ENCODE measurements at places on chromosomes 16 and 17. TPM values are rescaled to one million over a fixed set of nuclear protein-coding genes. Genes with fewer than 3 reads are reported as not detected.

Gene CDH15
- total RNA-seq = not detected

Gene RAB37
- 7.5 TPM for total RNA-seq

Gene RHBDF2
- 54.5 TPM for total RNA-seq

Gene SHISA6
- total RNA-seq = not detected

Gene CCDC200
- total RNA-seq = 0.92 TPM

Gene KCNJ2
- not detected for total RNA-seq

Gene SPOP
- total RNA-seq = 56.0 TPM

Gene ITGAL
- 264 TPM for total RNA-seq

Gene RNF43
- 0.95 TPM for total RNA-seq

Gene GRAPL
- 6.4 TPM for total RNA-seq

Gene MRPL58
- 74.3 TPM for total RNA-seq

Gene CCDC78
- 8.0 TPM for total RNA-seq

Gene APOBR
- 4.1 TPM for total RNA-seq

Gene EPN3
- not detected for total RNA-seq

Gene CCL8
- not detected for total RNA-seq

Gene CETP
- not detected for total RNA-seq

Data from activated CD4-positive, alpha-beta T cell treated with anti-CD3 and anti-CD28 coated beads, Interleukin-2, amount 10 ng/mL, durations not matched to agents 24 days and 14 days (primary cell).